AG04450 (cell line): ENCODE measurements at places on chromosomes 11 and 22.

DNA sequence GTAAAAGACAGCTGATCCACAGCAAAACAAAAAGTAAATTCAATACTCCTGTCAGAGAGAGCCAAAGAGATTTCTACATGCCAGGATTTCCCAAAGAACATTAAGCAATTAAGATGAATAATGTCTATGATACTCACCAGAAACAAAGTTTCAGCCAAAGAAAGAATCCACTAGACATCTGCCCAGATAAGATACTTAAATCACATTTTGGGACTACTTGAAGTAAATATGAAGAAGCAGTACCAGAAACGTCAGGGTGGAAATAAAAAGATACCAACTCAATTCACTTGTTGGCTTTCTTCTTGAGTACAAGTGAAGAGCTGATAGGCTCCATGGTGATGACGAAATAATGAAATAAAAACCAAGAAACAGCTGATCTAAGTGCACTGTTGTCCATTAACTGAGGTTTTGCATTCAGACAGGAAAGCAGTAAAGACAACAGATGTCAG, 31.6 kb upstream of the ARHGAP32 start:
- no peak for DNase-seq

DNA sequence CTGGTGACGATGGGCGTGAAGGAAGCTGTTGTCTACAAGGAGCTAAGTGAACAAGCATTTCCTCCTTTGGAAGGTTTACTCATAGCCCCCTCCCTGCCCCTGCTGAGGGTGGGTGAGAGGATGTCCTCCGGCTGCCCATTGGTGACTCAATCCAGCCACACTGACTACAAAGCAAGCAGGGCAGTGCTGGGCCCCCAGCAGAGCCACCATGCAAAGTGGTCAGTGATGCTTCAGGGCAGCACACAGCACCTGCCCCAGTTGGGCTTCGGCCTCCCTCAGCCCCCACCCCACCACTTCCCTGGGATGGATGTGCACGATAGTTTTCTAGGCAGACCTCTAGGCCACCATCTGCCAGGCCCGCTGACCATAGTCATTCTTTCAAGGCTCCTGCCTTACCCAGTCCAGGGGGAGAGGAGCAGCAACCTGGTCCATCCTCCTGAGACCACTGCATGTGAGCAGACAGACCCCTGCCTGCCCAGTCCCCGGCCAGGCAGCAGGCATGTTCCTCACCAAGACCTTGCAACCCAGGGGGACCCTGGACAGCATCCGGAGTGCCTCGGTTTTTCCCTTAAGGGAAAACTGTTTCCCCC, 125.1 kb downstream of the BCR start:
- no peak for DNase-seq

GRCh38 chr11:78344094-78344493, 73.5 kb downstream of the GAB2 start:
- no peak for DNase-seq

DNA sequence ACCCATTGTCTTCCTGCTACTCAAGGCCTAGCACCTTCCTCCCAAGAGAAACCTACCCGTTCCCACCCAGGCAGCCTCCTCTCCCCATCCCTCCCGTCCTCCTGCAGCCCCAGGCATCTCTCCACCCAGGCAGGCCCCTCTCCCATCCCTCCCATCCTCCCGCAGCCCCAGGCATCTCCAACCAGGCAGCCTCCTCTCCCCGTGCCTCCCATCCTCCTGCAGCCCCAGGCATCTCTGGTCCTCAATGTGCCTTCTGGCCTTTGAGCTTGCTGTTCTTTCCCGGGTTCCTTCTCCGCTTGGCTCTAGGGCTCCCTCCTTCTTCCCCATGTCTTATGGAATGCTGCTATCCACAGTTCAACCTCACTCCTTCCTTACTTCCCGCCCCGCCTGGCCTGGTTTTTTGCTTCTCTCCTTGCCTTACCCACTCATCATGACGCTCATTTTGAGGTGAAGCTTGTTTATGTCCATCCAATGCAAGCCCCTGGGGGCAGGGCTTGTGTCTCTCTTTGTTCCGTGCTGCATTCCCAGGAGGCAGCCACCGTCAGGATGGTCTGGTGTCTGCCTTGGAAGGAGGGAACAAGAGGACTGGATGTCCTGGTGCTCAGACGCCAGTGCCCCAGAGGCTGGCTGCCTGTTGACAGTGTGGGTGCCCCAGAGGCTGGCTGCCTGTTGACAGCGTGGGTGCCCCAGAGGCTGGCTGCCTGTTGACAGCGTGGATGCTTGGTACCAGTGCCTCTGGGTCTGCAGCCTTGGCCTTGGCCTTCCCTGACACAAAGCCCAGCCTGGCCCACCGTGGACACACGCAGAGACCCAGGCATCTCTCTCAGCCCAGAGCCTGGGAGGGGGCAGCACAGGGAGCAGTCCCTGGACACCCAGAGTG, 815.7 kb downstream of the BRD1 start:
- DNase-seq, result no peak
